ENCODE measurements at places on chromosomes 2 and 18.

GRCh38 chr2:68739595-68740399, 5.2 kb downstream of the ARHGAP25 start:
- no peak for DNase-seq

GRCh38 chr2:190893157-190893556, 12.5 kb downstream of the GLS start:
- no peak for DNase-seq

DNA sequence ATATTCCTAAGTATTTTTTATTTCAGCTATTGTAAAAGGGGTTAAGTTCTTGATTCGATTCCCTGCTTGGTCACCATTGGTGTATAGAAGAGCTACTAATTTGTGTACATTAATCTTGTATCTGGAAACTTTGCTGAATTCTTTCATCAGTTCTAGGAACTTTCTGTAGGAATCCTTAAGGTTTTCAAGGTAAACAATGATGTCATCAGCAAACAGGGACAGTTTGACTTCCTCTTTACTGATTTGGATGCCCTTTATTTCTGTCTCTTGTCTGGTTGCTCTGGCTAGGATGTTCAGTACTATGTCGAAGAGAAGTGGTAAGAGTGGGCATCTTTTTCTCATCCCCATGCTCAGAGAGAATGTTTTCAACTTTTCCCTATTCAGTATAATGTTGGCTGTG, 252.7 kb downstream of the NR4A2 start:
- no peak for DNase-seq

- no peak for DNase-seq
These were observed 36.7 kb downstream of the TTN start for GRCh38 chr2:178770518-178770917.

DNA sequence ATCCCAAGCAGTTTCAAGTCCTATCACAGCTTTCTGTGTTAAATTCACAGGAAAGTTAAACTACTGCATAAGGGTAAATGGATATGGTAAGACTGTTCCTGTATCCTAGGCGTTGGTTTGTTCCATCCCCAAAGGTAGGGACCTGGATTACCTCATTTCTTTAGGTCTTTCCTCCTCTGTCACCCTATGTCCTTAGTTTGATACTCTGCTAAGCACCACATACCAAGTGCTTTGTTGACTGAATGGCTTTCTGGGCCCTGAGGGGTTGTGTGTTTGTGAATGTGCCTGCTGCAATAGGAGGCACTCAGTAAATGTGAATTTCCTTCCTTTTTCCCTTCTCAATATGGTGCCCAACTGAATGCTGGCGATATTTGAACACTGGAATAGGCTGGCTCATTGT, 7.8 kb downstream of the NOSTRIN start:
- DNase-seq = no peak

DNA sequence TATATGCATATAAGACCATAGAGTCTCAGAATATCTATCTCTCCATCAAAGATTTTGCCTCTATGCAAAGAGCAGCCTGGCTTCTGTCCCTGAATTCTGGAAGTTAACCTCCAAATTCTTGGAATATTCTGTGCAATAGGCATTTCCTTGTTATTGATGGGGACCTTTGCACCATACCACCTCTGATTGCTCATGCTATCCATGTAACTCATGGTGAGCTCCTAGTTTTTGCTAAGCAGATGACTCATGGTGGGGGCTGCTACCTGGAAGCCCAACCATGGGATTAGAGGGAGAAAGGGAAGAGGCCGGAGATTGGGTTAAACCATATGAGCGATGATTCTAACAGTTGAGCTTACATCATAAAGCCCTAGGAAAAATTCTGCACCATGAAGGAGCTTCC, 310.2 kb upstream of the FIGN start:
- no peak for DNase-seq

- no peak for DNase-seq
These were observed 49.0 kb upstream of the MC4R start for GRCh38 chr18:60421356-60422118.

DNA sequence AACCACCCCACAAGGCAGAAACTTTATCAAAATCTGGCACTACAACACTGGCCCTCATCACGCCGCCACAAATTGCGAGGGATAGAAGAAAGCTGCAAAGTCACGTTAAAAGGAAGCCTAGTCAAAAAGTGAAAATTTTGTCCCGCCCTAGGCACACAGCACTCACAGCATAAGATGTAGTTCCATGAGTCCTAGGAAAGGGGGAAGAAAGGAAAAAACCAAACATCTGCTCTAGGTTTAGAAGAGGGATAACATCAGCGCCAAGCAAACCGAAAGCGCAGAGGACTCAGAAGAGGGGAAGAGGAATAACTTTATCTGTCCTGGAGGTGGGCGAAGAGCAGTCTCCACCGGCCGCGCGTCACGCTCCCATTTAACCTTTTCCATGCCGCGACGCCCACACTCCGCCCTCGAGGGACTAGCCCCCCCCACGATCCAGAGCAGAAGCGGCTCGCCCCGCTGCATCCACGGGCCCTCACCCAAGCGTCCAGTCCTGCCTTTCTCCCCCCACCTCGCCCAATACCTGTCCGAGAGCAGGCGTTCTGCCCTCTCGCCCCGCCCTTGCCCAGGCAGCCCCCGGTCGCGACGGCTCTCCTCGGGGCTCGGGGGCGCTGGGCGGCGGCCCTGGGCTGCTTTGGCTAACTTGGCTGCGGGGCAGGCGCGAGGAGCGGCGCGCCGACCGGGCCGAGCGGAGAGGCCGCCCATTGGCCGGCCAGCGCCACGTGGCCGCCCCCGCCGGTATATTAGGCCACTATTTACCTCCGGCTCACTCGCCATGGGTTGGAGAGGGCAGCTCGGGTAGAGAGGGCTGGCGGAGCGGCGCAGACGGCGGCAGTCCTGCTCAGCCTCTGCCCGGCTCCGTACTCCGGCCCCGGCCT, at the start of gene HOXD1:
Gene HOXD1 (plus strand): TSS at position 770 of the 875 bp plus-strand sequence. CDS start 134 bp downstream, outside the sequence.
- no peak for DNase-seq

- DNase-seq = no peak
These were observed 1.1 kb upstream of the HOXD8 start for GRCh38 chr2:176128172-176128981.

GRCh38 chr18:48621815-48622555, 83.2 kb downstream of the CTIF start:
- no peak for DNase-seq

DNA sequence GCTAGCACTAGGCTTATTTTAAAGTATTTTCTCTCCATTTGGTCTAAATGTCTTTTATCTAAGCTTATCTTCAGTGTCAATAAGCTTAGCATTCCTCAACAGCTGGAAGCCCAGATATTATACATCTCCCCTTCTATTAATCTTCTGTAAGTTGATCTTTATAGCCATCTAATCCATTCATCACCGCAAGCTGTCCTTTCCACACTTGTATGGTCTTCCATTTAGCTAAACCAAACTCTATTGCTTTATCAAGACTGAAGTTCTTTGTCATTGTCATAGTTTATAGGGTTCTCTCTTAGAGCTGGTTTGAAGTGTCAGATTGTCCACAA, 101.3 kb upstream of the GPR45 start:
- no peak for DNase-seq

DNA sequence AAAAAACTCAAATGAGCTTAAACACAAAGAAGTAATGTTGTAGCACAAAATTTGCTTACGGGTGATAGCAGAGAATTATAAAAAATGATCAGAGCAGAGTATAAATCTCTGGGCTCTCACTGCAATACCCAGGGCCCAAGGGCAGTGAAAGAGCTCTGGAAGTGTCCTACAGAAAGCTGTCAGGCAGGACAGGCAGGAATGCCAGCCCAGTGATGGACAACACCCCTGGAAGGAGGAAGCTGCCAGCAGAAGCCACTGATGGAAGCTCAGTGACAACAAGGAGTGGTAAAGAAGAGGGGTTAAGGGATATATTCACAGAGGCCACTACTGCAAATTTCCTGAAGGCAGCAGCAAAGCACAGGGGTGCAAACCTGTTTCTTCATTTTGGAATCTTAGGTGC, 214.9 kb downstream of the L3MBTL4 start:
- no peak for DNase-seq

- no peak for DNase-seq
These were observed 105.6 kb upstream of the ST3GAL5 start for GRCh38 chr2:85994421-85994777.

DNA sequence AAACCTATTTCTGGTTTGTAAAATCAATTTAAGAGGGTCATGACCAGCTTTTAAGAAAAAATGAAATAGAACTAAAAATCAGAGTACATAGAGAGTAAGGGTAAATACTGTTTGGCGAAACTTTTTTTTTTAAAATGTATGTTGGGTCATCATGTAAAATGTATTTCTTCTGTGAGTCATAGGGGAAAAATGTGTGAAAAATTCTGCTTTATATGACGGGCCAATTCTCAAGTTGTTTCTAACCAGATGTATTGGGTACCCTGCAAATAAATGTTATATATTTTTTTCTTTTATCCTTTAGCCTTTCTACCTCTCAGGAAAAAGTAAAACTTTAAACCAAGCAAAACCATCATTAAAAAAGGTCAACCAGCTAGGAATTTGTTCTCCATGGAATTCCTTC, 13.9 kb downstream of the AFTPH start:
- DNase-seq = no peak

- DNase-seq = no peak
These were observed 181.3 kb downstream of the ALPK2 start for GRCh38 chr18:58447402-58448095.

DNA sequence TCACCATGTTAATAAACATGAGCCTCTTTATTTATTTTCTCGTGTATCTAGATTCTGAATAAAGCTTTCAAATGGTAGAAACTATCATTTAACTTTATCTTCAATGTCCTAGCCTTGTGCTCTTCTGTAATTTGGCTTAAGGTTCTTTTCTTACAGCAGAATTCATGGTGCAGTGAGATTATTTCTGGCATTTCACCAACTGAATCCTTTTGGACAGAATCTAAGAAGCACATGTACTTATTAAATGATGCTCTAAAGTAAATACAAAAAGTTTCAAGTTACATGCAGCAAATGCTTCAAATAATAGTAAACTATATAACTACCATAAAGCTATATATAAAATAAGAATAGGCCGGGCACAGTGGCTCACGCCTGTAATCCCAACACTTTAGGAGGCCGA, 65.9 kb downstream of the AP1S3 start:
- no peak for DNase-seq

- DNase-seq = no peak
These were observed 63.6 kb downstream of the SLC35F5 start for GRCh38 chr2:113692698-113693428.

DNA sequence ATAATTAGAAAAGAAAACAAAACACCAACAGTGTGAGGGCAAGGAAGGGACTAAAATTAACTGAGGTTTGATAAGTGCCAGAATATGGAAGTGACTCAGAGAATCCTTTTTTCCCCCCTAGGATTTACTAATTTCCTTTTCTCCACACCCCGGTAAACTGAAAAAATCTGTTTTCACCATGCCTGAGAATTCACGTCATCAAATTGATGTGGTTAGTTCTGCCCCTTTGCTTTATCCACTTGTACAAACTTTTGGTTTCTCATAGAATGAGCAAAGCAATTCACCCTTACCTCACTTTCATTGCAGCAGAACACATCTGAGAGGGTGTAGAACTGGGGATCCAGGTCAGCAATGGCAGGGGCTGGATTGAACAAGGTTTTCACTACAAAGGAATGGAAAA, 57.8 kb downstream of the RBKS start:
- no peak for DNase-seq

GRCh38 chr2:28394997-28395333, 2.3 kb downstream of the FOSL2 start:
- no peak for DNase-seq

GRCh38 chr2:173299764-173300163, 54.9 kb upstream of the CDCA7 start:
- no peak for DNase-seq

DNA sequence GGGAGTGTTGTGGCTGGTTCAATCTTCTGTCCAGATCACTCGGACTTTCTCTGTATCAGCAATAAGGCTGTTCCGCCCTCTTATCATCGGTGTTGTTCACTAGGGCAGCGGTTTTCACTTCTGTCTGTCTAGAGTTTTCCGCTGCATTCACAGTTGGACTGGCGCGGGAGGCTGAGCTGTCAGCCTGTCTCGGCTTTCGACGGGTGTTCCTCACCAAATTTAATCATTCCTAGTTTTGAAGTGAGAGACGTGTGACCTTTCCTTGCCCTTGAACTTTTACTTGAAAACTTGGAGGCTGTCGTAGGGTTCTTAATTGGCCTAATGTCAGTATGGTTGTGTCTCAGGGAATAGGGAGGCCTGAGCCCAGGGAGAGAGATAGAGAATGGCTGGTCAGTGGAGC, 108.3 kb downstream of the NFATC1 start:
- no peak for DNase-seq

DNA sequence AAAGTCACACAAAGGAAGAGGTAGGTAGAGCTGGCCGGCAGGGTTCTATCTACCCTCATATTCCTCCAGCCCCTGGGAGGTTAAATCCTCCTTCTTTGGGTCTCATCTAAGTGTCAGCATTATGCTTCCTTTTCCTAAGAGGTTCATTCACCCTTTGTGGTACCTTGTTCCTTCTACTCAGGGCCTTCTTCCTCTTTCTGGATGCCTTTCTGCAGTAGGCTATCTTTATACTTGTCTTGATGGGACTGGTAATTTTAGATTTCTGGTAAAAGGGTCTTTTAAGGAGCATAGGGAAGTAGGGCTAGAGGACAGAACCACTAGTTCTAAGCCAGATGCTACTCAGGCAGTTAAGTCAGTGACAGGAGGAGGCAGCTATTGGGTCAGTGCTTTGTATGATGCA, 13.7 kb upstream of the TNP1 start:
- DNase-seq = no peak

- DNase-seq = no peak
These were observed 92.1 kb downstream of the SH3BP4 start for GRCh38 chr2:235043762-235044500.

- DNase-seq = no peak
These were observed 791.7 kb downstream of the METTL4 start for GRCh38 chr18:1779587-1779986.

DNA sequence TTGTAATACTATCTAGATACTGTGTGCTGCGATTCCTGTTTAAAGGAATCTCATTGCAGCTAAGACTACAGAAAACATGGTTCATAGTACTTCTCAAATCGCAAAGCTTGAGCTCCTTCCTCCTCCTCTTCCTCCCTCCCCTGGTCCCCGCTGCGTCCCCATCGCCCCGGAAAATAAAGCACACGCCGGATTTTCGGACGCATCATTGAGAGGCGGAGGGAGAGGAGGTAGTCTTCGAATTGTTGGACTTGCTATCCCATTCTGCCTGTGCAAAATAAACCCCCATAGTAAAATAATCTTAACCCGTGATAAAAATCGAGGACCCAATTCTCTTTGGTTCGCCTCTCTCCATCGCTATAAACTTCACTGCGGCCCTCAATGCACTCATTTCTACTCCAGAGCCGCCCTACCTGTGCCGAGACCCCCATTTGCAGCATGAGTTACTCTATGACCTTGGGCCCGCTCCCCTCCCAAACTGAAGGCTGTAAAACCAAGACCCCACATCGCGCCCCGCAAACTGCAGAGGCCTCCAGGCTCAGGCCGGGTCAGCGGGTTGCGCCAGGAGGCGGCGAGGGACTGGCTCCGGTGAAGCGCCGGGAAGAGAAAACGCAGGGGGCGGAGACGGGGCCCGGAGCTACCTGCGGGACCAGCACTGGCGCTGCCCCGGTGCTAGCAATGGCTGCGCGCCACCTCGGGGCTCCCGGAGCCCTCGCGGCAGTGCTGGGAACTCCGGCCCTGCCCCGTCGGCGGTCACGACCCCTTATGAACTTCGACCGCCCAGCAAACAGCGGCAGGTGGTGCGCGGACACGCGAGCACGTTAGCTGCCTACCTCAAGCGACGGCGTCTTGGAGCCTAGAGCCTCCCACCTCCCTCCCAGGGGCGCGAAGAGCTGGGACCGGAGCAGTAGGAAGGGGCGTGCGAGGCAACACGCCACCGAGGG, 649 bp downstream of the ESCO1 start:
- no peak for DNase-seq
